ENCODE measurements at places on chromosomes 1 and 21.

DNA sequence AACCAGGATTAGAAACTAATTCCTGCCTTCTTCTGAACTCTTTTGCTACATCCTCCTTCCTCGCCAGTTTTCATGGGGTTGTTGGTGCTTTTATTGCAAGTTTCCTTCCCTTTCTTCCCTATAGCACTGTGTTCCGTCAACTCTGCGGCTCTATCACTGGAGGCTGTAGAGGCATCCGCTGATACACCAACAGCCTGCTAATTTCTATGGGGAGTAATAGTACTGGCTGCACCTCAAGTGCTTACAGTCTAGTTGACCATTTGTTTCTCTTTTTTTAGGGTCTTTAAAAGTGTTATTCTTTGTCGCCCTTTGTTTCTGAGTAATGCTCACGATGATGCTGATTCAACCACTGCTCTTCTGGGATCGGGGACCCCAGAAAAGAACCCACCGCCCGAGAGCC lies 746 bp downstream of the MIS18A start:
- DNase-seq = no peak

DNA sequence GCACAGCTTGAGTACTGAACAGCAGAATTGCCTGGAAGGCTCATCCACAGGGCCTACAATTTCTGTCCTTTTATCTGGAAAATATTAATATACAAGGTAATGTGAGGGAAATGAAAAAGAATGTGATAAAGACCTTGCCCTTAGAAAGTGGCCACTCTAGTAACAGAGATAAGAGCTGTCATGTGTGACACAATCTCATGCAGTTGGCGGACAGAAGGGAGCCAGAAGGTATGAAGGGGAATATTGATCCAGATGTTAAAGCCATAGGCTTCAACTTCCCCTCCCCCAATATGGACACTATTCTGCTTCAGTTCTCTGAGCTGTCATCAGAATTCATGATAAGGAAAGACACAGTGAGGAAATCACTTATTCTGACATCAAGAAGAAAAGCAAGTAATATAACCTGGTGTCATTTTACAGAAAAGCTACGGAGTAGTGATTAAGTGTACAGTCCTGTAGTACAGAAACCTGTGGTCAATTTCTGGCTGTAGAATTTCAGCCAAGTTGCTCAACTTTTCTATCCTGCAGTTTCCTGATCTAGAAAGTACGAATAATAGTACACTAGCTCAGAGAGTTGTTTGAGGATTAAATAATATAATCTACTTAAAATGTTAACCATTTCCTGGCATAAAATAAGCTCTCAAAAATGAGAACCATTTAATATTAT lies 572.1 kb downstream of the DPYD start:
- no peak for DNase-seq

DNA sequence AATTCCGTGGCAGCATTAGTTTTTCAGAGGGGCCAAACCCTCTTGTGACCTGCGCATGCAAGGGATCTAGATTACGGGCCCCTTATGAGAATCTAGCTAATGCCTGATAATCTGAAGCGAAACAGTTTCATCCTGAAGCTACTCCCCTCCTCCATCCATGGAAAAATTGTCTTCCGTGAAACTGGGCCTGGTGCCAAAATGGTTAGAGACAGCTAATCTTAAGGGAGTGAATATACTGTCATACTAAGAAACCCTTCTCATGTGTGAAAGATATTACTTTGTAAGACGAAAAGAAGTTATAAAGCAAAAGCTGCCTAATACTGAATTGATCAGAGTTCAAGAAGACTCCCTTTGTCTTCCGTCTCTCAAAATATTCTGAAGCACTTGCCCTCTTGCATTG lies 166.3 kb downstream of the DUSP10 start:
- DNase-seq = no peak

DNA sequence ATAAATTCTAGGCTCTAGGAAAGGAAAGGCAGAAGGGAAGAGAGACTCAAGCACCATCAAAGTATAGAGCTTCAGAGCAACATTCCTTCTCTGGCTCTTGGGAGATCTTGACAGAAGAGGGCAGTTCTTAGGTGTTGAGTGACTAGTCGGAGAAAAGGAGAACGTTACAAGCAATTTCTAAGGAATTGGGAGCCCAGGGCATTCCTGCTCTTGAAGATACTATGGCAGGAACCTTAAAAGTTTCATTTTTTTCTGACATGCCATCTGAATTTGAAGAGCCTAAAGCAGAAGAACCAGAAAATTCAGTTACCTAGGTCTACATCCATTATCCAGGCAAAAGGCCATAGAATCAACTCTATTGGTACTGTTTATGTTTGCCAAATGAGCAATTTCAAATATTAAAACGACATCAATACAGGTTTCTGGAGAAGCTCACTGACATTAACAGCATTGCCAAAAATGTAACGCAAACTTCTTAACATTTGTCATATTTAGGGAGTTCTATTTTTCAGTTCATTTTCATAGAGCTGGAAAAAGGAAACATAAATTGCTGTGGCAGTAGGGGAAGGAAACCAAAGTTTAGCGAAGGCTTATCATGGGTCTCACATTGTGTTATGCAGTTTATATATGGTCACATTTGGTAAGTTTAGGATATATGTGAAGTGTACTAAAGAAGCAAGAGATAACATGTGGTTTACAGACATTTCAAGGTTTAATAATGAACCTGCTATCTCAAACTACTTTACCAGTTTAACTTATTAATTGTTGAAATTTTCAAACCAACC lies 210.1 kb upstream of the NRIP1 start:
- DNase-seq = no peak

GRCh38 chr1:216907100-216907499 lies 183.9 kb upstream of the ESRRG start:
- DNase-seq = no peak

- DNase-seq = peak; percentile 53
Observed at GRCh38 chr1:193537266-193538002, 351.0 kb upstream of the B3GALT2 start.

- DNase-seq = peak; percentile 80
Observed at GRCh38 chr1:156245451-156246232, 2.2 kb downstream of the PAQR6 start.

- DNase-seq = no peak
Observed at GRCh38 chr1:110348771-110349170, 9.6 kb downstream of the RBM15 start.

- DNase-seq = peak; percentile 41
Observed at GRCh38 chr1:192538407-192539296, 36.9 kb upstream of the RGS1 start.

DNA sequence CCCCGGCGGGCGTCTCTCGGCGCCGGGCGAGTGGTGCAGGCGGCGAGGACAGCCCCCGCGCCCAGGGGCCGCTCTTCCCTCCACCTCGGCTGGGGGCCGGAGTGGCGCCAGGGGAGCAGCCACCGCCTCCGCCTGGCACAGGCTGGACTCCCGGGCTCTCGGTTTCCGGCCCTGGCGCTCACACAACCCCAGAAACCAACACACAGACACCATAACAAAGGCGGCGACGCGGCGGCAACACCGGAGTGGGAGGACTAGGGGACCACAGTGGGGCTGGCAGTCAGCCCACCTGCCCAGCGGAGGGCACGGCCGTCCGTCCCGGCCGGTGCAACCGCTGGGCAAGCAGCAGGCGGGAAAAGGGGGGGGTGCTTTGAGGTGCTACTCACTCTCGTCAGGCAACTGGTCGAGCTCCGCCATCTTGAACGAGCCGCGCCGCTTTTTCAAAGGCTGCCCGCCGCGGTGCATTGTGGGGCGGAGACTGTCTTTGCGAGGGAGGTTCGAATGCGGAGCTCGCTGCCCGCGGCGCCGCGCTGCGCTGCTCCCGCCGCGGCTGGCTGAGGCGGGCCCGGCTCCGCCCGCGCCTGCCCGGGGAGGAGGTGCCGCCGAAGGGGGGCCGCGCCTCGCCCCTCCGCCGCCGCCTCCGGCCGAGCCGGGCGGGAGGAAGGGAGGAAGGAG lies at the start of gene LIN9:
TSS of gene LIN9 (minus strand) at position 442 of the 675 bp plus-strand sequence. CDS start at position 417, 25 bp downstream.
- DNase-seq = peak; percentile 97

DNA sequence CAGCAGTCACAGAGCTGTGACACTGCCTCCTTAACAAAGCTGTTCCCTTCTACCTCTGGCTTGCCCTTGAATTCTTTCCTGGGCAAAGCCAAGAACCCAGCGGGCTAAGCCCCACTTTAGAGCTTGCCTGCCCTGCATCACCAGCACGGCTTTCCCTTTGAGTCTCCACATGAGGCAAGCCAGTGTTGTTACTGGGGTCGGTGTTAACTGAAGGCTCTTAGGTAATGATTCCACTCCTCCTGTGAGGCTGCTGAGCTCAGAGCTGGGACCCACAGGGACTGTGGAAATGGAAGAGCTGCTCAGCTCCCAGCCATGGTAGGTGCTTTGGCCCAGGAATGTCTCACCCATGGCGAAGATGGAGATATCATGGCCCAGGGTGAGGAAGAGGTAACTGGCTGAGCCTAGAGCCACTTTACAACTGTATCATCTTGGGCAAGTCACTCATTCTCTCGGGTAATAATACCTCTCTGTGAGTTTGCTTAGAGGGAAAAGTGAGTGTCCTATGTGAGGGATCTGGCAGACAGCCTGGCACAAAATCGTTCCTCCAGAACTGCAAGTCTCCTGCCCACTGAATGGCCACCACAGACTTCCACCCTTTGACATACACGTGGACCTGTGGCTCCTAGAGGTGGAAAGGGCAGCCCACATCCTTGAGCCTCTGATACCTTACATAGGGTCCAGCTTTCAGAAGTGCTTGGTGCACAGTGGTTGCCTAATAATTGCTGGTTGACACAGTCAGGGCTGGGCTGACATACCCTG lies 654.1 kb downstream of the PTPRU start:
- no peak for DNase-seq

- no peak for DNase-seq
Observed at GRCh38 chr1:222976453-222976852, 161.6 kb downstream of the DISP1 start.

Measured in GM20000 (cell line).